ENCODE measurements at places on chromosomes 16 and 17. TPM values are rescaled to one million over a fixed set of nuclear protein-coding genes. Genes with fewer than 3 reads are reported as not detected.

GRCh38 chr16:15575293-15576049, 67.5 kb downstream of the MARF1 start:
- H3K27ac ChIP-seq: no peak overlapping the region
- H3K4me1 ChIP-seq: no peaks in the 10 kb centered on the region
- peaks cover 4% of the 10 kb centered on the region for H3K36me3 ChIP-seq
- H3K4me3 ChIP-seq: no peak overlapping the region
- no peak for DNase-seq

- peak overlapping the region; percentile 100 for H3K27ac ChIP-seq
- H3K36me3 ChIP-seq: peaks cover 67% of the 10 kb centered on the region
- peak overlapping the region; percentile 98 for H3K4me3 ChIP-seq
Measured at GRCh38 chr17:64504769-64505339, 1.2 kb downstream of the DDX5 start.

- H3K27ac ChIP-seq: no peak overlapping the region
- no peaks in the 10 kb centered on the region for H3K4me1 ChIP-seq
- peaks cover 4% of the 10 kb centered on the region for H3K27me3 ChIP-seq
Measured at GRCh38 chr16:79982361-79982760, 381.8 kb upstream of the MAF start.

- H3K36me3 ChIP-seq: peaks cover 52% of the 10 kb centered on the region
- no peaks in the 10 kb centered on the region for H3K27me3 ChIP-seq
- no peak overlapping the region for H3K4me3 ChIP-seq
- peaks cover 17% of the 10 kb centered on the region for H3K4me1 ChIP-seq
Measured at GRCh38 chr16:56936491-56936890, 4.5 kb downstream of the HERPUD1 start.

DNA sequence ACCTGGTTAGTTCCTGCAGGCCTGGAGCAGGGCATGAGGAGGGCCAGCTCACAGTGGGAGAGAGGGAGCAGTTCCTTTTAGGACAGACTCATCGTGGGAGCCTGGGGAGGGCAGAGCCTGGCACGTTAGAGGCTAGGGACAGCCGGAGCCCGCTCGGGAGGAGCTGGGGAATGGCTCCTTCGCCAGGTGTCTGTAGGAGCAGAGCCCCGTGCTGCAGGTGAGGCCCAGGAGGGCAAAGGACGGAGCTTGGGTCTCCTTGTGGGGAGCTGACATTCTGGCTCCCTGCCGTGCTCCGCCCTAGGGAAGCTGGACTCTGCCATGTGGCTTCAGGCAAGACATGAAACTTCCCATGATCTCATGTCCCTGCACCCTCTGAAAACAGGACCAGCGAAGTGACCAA, 18.7 kb upstream of the MTSS2 start:
- H3K27me3 ChIP-seq: no peaks in the 10 kb centered on the region
- H3K36me3 ChIP-seq: peaks cover 5% of the 10 kb centered on the region
- peaks cover 22% of the 10 kb centered on the region for H3K4me1 ChIP-seq
- H3K27ac ChIP-seq: peak overlapping the region; percentile 39
- H3K4me3 ChIP-seq: no peak overlapping the region
- DNase-seq: no peak

DNA sequence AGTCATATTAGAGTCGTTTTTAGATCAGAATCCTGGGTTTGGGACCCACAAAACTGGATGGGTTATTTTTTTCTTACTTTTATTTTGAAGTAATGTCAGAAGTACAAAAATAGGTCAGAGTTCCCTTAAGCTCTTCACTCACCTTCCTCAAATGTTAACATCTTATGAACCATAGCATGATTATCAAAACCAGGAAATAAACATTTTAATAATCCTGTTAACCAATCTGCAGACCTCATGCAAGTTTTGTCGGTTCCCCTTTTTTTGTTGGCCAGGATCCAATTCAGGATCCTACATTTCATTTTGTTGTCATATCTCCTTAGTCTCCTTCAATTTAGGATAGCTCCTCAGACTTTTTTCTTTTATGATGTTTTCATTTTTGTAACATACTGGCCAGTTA, 162.0 kb downstream of the CHD9 start:
- no peaks in the 10 kb centered on the region for H3K27me3 ChIP-seq
- no peak overlapping the region for H3K27ac ChIP-seq
- no peak overlapping the region for H3K4me3 ChIP-seq
- no peak for DNase-seq
- H3K36me3 ChIP-seq: peaks cover 22% of the 10 kb centered on the region

DNA sequence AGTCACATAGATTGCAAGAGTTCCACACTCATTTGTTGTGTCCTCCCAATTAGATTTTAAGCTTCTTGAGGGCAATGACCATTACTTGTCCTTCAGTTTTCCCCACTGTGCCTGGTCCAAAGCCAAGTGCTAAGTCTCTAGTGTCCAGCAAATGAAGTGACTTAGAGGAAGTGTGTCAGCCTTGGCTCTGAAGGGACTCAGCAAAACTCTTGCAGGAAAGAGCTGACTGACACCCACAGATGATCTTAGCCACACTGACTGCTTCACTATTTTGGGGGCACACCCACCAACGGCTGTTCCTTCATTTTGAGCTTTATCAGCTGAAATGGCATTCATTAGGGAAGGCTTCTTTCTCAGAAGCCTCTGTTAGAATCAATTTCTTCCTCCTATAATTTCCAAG, 358.1 kb downstream of the UTP18 start:
- DNase-seq: no peak
- H3K27me3 ChIP-seq: peaks cover 22% of the 10 kb centered on the region
- peaks cover 3% of the 10 kb centered on the region for H3K36me3 ChIP-seq

DNA sequence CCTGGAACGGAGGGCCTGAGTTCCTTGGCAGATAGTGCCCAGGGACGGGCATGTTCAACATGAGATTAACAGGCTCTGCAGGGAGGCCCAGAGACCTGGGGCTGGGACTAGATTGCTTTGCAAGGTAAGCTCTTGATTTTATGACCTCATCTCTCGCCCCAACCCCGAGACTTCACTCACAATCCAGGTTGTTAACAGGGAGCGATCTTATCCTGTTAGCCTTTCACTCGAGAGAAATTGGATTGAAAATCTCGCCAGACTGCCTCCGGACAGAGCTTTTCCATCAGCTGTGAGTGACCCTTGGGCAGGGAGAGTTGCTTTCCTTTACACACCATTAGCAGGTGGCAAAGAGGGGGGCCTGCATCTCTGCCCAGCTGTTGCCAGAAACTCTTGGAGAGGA, 521.7 kb upstream of the EEF2KMT start:
- no peak overlapping the region for H3K27ac ChIP-seq
- no peaks in the 10 kb centered on the region for H3K4me1 ChIP-seq
- no peak for DNase-seq
- H3K27me3 ChIP-seq: peaks cover 43% of the 10 kb centered on the region

DNA sequence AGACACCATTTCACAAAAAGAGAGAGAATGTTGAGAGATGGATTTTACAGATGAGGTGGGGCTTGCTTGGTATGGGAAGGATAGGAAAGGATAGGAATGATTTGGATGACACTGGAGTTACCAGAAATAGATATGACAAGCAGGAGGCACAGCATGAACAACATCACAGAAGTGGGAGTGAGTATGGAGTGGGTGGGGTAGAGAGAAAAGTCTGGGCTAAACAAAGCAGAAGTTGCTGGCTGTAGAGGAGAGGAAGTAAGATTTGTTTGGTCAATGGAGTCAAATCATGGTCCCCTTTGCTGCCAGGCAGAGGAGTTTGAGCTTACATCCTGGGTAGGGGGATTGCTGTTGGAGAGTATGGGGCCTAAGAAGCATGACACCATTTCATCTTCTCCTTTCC, 101.7 kb downstream of the VAT1L start:
- no peak overlapping the region for H3K4me3 ChIP-seq
- no peak overlapping the region for H3K27ac ChIP-seq
- H3K27me3 ChIP-seq: peaks cover 31% of the 10 kb centered on the region
- H3K36me3 ChIP-seq: no peaks in the 10 kb centered on the region
- H3K4me1 ChIP-seq: peaks cover under 1% of the 10 kb centered on the region

DNA sequence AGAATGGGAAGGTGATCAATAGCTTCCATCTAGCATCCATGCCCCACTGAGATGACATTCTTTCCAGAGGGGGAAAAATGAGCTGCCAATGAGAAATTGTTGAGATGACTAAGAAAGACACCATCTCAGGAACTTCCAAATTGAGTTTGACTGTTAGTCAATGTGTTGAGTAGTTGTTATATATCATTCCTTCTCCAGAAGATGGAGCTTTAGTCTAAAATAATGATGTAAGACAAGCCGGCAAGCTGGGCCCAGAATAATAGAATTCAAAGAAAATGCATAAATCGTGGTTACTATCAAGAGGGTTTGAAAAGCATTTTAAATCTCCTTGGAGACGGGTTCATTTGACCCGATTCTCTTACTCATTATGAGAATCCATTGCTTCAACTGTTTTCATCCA, 71.0 kb upstream of the ATF7IP2 start:
- H3K4me1 ChIP-seq: peaks cover 11% of the 10 kb centered on the region
- no peak for DNase-seq
- H3K27ac ChIP-seq: no peak overlapping the region
- H3K4me3 ChIP-seq: no peak overlapping the region

DNA sequence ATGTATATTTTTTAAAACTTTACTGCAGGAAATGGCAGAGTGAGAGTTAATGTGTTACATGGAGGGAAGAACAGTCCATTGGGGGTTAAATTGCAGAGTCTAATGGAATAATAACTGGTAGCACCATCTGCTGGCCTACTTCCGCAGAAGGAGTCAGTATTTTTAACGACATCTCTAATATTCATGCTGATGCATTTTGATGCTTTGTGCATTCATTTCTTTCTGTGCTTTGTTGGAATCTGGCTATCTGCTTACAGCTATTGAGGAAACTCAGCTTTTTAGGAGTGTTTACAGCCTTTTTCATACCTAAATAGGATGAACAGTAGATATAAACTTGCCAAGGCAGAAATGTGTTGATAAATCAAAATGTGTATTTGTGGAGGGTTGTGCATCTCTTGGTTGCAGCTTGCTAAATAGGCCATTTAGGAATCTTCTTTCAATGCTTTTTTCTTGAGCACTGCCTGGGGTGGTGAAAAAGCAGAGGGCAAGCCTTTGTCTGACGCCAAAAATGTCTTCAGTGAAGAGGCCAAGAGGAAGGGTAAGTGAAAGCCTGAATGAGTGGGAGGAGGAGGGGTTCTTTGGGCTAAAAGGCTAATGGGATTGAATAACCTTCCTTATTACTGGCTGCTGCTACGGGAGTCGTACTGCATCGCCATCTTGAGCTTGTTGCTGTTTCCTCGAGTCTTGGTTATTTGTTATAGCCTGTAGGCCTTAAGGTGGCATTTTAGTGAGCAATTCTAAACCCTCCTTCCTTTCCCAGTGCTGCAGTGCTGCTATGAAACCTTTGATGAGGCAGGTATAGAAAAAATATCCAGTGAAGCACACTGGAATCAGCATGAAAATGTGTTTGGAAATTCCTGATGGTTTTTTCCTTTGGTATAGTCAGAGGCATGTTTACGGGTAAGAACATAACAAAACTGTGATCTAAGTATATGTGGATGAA, 153.3 kb downstream of the CHD9 start:
- no peak for DNase-seq
- H3K36me3 ChIP-seq: peaks cover 24% of the 10 kb centered on the region
- H3K4me1 ChIP-seq: peaks cover 32% of the 10 kb centered on the region
- no peaks in the 10 kb centered on the region for H3K27me3 ChIP-seq
- peak overlapping the region; percentile 94 for H3K27ac ChIP-seq

- no peaks in the 10 kb centered on the region for H3K4me1 ChIP-seq
- H3K27ac ChIP-seq: no peak overlapping the region
- no peak overlapping the region for H3K4me3 ChIP-seq
- H3K36me3 ChIP-seq: no peaks in the 10 kb centered on the region
- H3K27me3 ChIP-seq: peaks cover 32% of the 10 kb centered on the region
Measured at GRCh38 chr17:45935710-45936509, 41.6 kb downstream of the MAPT start.

DNA sequence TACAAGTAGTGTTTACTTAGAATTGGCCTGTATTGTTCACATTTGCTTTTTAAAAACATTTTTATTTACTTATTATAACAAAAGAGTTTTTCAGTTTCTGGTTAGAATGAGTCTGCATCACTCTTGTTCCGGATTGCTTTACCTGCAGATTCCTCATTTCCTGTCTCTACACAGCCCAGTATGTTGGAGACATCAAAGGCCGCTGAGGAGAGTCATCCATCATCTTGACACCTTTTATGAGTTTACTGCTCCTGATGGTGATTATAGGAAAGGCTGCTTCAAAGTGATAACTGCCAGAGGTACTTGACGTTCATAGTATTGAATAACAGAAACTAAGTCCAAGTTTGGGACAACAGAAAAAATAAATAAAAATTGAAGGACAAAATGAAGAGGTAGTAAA, 490.5 kb upstream of the CA10 start:
- no peaks in the 10 kb centered on the region for H3K4me1 ChIP-seq
- H3K4me3 ChIP-seq: no peak overlapping the region
- no peaks in the 10 kb centered on the region for H3K36me3 ChIP-seq
- H3K27ac ChIP-seq: no peak overlapping the region

- no peaks in the 10 kb centered on the region for H3K27me3 ChIP-seq
- H3K4me1 ChIP-seq: peaks cover 6% of the 10 kb centered on the region
- no peak overlapping the region for H3K27ac ChIP-seq
- peaks cover 26% of the 10 kb centered on the region for H3K36me3 ChIP-seq
- DNase-seq: no peak
Measured at GRCh38 chr17:29526322-29526721, 40.5 kb downstream of the ABHD15 start.

DNA sequence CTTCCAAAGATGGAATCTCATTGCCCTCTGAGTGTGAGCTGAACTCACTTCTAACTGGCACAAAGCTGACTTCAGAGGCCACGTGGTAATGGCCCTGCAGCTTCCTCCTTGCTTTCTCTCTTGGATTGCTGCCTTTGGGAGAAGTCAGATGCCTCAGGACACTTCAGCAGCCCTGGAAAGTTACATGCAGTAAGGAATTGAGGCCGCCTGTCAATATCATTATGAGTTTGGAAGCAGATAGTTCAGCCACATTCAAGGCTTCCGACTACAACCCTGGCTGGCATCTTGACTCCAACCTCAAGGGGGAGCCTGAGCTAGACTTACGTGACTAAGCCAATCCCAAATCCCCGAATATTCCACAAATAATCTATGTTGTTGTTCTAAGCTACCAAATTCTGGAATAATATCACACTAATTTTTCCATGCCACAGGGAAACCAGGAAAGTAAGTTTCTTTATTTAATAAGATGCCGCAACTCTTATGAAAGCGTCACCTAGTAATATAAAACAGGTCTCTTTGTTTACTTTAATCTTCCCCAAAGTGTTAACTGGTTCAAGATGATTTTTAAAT, 13.6 kb downstream of the CEP20 start:
- H3K4me3 ChIP-seq: no peak overlapping the region
- peaks cover 17% of the 10 kb centered on the region for H3K36me3 ChIP-seq
- no peaks in the 10 kb centered on the region for H3K4me1 ChIP-seq
- no peak for DNase-seq
- no peaks in the 10 kb centered on the region for H3K27me3 ChIP-seq

DNA sequence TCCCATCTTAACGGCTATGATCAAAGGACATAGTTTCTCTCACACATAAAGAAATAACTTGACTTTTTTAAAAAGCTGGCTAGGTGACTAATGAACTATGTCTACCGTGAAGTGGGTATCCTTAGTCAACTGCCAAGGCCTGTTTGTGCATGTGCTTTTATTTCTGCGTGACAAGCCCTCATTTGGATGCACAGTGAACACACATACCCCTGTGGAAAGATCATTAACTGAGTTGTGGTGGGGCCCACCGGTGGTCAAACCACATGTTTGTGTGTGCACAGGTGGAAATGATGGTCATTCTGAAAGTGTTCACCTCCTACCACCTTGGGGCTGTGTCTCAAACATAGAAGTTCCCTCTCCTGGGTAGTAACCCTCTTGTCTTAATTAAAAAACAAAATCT, 256.1 kb upstream of the SALL1 start:
- H3K4me3 ChIP-seq: no peak overlapping the region
- H3K27ac ChIP-seq: no peak overlapping the region
- H3K4me1 ChIP-seq: peaks cover 12% of the 10 kb centered on the region
- H3K36me3 ChIP-seq: no peaks in the 10 kb centered on the region
- DNase-seq: no peak

Gene FN3K
- 30.3 TPM for total RNA-seq

Gene CD300LF
- not detected for total RNA-seq

Gene HID1
- 36.6 TPM for total RNA-seq

Gene CACNG3
- total RNA-seq: not detected

Data from type B pancreatic cell (in vitro differentiated cells).